Nephron progenitor cell (in vitro differentiated cells): ENCODE measurements at places on chromosomes 5 and 9.
A peak's percentile ranks its signal among the peaks of the same experiment; 100 is the strongest.

DNA sequence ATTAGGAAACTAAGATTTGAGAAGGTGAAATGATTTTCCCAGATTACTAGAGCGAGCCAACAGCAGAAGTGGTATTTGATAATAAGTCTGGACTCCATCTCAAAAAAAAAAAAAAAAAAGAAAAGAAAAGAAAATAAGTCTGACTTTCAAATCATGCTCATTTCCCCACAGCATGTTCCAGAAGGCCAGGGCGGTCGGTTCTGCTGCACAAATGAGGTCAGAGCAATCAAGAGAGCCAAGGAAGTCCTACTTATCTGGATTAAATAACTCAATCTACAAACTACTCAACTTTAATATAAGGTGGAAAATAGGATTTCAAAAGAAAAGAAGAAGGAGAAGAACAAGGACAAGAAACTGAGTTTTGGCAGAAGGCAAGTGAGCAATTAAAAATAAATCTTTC lies 130.4 kb upstream of the RASA1 start:
- no peak for DNase-seq

DNA sequence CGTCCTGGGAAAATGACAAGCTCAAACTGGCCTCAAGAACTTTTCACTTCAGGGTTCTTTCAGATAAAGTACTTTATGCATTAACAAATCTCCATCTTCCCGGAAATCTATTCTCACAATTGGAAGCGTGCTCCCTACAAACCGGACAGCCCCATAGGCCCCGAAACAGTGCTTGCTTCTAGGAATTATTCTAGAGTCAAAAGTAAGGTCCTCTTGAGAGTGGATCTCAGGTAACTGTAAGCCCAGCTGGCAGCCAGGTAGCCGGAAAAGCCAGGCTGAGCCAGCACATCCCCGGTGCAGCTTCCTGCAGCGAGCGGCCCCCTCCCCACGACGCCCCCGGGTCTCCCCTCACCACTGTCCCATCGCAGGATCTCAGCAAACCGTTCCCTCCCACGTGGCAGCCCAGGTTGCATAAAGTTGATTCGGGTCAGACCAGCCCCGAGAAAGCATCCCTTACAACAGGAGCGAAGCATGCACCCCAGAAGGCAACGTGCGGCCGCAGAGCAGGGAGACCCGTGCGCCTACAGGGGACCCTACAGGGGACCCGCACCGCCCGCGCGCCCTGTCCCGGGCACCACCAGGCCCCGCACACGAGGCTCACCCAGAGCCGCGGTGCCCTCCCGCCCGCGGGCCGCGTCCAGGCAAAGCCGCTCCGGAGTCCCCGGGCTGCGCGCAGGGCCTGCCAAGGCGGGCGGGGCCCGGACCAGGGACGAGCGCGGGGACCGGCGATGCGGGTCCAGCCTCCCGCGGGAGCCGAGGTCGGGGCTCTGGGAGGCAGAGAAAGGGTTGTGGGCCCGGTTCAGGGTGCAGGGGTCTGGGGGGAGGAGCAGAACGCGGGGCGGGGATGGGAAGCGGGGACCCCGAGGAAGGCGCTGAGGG lies 920 bp downstream of the LPCAT1 start:
- peak; percentile 47 for DNase-seq

DNA sequence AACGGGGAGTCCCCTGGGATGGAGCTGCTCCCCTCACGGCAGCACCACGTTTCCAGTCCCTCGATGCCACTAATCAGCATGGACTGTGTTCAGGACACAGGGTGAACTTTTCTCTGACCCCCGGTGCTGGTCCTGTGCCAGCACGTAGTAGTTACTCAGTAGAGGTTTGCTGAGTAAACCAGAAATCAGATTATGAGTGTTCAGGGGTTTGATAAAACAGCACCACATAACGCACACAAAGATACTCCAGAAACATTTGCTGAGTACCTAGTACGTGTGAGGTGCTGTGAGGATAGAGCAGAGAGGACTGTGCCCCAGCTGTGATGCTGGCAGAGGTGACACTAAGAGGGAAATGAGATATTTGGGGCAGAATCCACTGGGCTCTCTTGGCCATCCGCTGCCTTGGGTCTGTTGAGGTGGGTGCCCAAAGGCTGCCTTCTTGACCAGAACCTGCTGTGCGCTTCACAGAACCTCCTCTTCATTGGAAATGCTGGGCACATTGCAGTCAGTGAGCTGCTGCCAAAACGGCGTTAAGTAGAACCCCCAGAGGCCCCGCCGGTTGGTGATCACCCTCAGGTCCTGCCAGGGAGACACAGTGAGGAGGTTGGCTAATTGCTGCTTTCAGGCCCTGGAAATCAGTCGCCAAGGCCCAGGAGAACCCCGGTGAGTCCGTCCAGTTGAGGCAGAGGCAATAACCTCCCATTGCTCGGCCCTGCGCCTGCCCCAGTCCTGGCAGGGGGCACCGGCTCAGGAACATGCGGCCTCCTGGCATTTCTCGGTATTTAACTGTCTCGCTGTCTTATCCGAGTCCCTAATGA lies 49.4 kb downstream of the NEURL1B start:
- DNase-seq, result no peak

- no peak for DNase-seq
Measured at GRCh38 chr9:125425901-125426515, 164.4 kb downstream of the GAPVD1 start.

DNA sequence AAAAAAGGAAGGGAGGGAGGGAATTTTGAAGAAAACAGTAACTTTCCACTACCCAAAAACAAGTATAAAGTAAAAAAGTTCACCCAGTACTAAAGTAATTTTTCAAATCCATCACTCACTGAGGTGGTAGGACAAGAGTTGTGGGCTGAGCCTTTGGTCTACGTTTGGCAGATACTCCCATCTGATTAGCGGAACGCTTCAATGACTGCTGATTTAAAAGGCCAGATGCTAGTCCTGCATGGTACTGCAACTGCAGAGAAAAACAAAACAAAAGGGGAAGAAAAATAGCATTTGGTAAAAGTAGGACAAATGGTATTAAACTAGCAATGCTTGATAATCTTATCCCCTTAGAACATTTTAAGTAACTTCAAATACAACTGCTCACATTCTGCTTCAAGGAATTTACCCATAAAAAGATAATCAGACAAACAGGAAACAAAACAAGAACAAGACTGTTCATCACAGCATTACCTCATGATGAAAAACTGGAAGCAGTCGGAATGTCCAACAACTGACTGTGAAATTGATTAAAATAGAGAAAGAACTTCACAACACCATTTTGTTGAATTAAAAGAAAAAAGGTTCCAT lies 65.4 kb downstream of the MED27 start:
- no peak for DNase-seq

GRCh38 chr5:143337946-143338345 lies 65.5 kb downstream of the NR3C1 start:
- no peak for DNase-seq

GRCh38 chr9:94802793-94803192 lies 76.3 kb downstream of the AOPEP start:
- DNase-seq, result no peak

- no peak for DNase-seq
Measured at GRCh38 chr5:68249520-68249919, 34.0 kb downstream of the PIK3R1 start.

GRCh38 chr5:103389357-103389756 lies 130.8 kb downstream of the MACIR start:
- DNase-seq, result no peak

DNA sequence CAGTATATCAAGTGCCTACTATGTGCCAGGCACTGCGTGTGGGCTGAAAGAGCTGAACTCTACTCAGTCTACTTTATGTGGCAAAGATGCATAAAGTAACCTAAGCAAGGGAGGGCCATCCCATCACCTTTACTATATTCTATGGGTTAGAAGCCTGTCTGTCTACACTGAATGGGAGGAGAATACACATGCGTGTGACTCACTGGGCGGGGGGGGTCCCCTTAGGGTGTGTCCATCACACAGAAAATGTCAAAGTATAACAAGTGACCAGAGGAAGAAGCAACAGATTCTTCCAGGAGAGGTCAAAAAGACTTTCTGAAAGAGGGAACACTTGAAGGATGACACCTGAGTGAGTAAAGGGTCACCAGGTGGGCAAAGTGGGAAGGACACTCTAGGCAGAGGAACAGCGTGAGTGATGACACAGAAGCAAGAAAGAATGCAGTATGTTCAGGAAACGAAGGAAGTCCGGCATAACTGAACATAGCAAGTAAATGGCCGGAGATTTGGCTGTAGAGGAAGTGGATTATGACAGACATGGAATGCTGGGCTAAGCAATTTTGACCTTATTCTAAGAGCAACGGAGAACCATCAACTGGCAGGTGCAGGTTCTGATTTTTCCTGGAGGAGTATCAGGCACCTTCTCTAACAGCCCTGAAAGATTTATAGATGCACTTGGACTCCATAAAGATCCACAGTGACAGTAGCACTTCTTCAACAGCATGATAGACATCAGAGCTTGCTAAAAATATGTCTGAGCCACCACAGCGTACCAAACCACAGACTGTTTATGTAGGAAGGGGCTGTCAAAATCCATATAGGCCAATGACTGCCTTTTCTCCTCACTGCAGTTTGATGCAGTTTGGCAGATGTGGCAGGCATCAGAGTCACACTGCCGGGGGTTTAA lies 8.0 kb upstream of the WHRN start:
- no peak for DNase-seq

- no peak for DNase-seq
Measured at GRCh38 chr5:69004127-69004526, 89.7 kb upstream of the SLC30A5 start.

GRCh38 chr5:139415221-139415861 lies 11.5 kb upstream of the SPATA24 start:
- DNase-seq, result no peak

DNA sequence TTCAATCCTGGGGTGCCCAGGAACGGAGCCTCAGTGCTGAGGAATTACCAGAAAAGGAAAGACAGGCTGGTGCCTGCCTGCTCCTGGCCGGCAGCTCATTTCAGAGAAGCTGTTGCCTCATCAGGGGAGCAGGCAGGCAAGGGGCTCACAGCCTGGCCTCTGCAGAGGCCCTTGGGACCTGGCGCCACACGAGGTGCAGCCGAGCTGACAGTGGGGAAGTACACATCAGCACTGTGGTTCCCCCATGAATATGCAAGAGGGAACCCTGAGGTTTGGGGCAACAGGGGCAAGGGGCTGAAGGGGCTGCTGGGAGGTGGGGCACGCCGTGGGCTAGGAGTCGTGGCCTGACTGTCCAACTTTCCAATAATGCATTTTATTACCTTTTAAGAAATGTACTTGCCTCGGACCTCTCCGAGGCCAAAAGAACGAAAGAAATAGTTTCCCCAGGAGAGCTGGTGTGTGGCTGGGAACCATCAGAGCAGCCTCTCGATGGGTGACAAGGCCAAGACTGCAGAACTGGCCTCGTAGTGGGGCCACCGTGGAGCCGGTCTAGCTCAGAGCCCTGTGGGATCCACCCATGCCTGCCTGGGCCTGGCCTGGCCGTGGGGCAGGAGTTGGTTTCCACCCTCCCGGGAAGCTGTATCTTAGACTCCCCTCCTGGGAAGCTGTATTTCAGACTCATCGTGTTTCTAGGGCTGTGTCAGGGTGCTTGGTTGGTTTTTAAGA lies 198.6 kb downstream of the PAX5 start:
- DNase-seq, result no peak
